Activated CD8-positive, alpha-beta memory T cell treated with anti-CD3 and anti-CD28 coated beads for 1 hour (primary cell): ENCODE measurements at places on chromosomes 2 and 18.

GRCh38 chr2:211344289-211344688 is 787.9 kb downstream of the CPS1 start:
- no peak for DNase-seq

DNA sequence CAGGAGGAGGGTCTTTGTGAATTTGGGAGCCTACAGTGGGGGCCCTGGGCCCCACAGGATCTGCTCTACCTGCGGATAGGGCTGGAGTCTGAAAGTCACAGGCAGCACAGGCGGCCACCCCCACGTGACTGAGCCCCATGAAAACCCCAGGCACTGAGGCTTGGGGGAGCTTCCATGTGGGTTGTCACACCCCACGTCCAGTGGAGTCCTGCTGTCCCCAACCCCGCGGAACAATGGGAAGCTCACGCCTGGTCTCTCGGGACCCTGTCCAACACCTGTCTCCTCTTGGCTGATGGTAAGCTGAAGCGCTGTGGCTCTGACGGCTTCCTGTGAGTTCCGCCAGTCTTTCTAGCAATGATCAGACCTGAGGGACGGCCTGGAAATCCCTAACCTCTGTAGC is 85.8 kb downstream of the PTGR3 start:
- DNase-seq, result no peak

DNA sequence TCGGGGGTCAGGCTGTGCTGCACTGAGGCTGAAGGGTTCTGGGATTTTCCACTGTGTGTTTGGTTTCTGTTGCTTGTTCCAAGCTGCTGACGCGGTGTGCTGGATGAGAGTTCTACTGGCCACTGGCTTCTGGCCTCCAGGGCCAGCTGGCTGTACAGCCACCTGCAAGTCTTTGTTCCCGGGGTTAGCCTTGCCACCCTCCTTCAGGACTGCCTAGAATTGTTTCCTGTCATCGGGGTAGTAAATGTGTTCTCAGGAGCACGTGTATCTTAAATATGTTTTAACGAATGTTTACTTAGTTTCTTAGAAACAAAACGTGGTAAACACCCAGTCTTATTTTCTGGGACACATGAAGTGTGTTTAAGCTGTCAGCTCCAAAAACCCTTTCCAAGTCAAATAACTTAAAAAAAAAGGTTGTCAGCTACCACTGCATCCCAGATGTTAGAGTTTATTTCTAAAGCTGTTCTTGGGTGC is 231.2 kb downstream of the AGAP1 start:
- DNase-seq, result no peak

DNA sequence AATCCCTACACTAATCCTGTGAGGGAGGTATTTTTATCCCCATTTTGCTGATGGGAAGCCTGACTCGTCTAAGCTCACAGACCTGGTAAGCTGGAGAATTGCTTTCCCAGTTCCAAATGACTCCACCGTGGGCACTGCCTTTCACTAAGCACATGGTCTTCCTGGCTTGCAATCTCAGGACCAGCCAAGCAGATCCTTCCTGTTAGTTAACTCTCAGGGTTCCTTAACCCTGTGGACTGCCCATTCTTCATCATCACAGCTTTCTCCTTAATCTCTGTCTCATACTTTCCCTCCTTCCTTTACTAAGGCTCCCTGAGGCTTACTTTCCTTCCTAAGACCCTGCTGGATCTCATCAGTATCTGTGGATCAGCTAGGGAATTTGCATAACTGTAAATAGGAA is 122.2 kb upstream of the ZEB2 start:
- no peak for DNase-seq

GRCh38 chr18:41266616-41267015 is 688.4 kb upstream of the PIK3C3 start:
- no peak for DNase-seq

DNA sequence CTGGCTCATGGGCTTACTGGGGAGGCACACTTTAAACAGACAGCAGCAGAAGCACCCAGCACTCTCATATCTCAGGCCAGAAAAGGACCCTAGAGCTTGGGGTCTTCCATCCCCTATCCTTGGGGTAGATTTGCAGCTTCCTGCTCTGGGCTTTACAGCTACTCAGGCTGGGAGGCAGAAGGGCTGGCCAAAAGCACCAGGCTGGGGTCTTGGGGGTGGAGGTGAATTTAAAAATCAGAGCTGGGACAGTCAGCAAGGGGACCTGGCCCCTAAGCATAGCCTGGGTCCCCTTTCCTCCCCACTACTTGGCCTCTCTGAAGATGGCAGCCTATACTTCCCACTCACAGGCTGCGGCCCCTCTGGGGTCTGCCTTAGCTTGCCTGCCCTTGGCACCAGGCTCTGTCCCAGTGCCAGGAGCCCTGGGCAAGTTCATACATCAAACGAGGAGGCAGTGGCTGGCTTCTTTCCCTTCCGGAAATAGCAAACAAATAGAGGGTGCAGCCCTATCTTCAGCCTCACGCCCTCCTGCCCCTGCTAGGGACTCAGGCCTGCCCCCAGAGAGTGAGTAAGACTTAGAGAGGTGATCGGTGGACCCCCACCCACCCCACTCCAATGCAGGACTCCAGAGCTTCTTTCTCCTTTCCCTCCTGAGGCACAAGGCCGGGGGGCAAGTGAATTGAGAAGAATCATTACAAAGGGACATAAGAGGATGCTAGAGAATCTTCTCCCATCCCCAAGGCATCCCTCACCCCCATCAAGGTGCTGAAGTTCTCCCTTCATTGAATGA is 26.0 kb upstream of the TNS1 start:
- no peak for DNase-seq

GRCh38 chr2:121377646-121378045 is 92.6 kb upstream of the TFCP2L1 start:
- no peak for DNase-seq

GRCh38 chr2:43216629-43217028 is 9.8 kb downstream of the ZFP36L2 start:
- no peak for DNase-seq

GRCh38 chr2:673615-674320 is 3.4 kb downstream of the TMEM18 start:
- no peak for DNase-seq

GRCh38 chr2:127162261-127163089 is 55.5 kb upstream of the BIN1 start:
- DNase-seq, result no peak

DNA sequence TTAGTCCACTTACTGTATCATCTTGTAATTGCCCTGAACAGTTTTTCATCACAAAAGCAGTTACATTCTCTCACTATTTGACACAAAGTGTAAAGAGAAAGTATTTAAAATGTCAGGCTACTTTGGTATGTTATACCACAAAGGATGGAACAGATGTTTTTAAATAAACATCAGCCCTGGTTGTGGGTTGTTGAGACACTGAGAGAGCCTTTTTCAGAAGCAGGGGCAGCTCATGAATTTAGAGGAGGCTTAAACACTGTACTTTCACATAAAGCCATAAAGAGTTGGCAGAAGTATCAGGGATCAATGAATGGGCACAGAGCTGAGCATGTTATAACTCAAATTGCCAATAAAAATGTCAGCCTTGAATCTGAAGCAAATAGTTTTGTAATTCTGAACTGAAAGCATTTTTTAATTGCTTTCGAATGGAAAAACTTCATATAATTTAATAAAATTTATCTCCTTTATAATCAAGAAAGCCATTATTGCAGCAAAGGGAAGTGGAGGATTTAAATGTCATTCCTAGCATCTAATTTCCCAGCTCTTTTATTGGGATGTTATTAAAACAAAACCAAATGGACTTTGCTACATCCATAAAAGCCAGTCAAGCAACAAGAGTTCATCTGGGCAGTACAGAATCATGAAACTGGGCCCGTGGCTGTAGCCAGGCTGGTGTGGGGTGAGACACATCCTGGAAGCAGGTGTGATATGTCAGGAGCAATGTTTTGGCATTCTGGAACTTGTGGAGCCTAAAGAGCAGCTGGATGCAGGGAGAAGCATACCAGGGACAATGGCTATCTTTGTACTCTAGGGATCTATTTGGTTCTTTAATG is 95.1 kb upstream of the NT5C1B start:
- DNase-seq, result no peak

DNA sequence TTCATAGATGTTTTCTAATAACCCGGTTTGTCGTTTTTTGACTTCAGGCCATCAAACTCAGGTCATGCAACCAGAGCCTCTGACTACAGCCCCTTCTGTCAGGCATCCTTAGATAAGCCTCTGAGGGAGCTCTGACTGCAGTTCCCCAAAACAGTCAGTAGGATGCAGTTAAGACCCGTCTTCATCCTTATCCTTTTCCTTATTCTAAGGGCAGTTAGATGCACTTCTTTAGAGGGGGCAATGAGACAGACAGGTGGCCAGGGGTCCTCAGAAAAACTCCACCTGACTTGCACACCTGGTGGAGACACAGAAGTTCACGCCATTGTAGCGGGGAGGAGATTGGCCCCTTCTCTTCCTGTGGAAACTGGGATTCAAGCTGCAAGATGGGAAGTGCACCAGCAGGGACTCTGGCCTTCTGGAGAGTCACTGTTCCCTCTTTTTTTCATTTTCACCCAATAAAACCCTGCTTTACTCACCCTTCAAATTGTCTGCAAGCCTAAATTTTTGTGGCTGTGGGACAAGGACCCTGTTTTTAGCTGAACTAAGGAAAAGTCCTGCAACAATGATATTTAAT is 104.8 kb upstream of the TFPI start:
- no peak for DNase-seq

GRCh38 chr2:186683341-186683740 is 10.5 kb upstream of the FAM171B start:
- no peak for DNase-seq

DNA sequence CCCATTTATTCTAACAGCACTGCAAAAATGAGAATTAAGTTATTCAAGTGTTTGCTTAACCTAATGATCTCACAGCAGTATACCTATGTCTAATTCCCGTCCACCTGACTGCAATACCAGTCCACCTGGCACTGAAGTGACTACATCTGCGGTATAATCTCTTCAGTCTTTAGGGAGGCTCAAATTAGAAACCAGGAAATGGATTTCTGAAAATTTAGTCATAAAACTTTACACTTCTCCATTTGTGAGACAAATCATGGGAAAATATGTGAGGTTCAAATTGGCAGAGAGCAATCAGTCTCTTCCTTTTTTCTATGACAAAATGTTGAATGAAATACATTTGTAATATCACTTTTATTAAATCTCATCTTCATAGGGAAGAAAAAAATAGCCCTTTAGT is 33.0 kb downstream of the FTCDNL1 start:
- DNase-seq, result no peak

DNA sequence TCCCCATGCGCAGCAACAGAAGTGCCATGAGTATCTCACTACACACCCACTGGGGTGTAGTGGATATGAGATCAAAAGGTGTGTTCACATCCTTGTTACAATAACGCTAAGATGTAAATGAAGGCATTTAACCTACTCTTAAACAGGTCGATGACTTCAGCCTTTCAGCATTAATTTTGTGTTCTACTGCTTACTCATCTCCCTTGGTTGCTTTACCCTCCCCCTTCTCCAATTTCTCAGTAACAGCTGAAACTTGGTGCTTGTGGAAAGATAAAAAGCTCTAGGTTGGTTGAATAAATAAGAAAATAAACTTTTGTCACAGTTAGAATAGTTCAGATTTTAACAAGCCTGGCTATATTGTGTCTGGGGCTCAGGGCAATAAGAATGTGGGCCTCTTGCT is 147.5 kb upstream of the SESTD1 start:
- DNase-seq, result no peak

DNA sequence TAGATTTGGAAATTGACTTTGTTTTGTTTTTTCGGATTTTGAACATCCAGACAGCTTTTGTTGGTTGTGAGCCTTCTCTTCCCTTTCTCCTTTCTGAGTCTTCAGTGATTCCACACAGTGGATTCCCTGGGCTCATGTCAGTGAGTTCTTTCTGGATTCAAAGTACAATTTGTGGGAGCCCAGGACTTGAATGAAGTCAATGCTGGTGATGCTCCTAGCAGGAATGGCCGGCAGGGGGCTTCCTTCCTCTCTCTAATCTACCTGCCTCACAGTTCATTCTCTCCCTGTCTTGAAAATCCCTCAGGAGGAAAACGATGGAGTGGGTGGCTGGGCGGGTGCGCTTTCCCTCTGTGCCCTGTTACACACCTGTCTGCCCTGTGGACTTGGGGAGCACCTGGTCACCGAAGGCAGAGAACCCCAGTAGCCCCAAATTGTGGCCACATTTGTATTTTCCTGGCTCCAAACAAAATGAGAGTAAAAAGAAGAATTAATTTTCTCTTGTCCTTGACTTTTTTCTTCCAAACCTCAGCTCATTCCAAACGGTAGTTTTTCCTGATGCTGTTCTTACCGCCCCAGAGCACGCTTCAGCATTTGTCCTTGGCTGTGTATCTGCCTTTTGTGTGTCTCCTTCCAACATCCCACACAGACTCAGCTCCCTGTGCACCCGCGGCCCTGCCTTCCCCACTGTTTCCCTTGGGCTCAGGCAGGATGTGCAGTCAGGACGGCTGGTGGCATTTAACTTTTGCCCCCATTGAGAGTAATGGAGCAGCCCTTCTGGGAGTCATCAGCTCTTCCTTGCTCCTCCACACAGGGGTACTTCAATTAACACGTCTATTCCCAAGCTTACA is 86.6 kb downstream of the MARCO start:
- no peak for DNase-seq

DNA sequence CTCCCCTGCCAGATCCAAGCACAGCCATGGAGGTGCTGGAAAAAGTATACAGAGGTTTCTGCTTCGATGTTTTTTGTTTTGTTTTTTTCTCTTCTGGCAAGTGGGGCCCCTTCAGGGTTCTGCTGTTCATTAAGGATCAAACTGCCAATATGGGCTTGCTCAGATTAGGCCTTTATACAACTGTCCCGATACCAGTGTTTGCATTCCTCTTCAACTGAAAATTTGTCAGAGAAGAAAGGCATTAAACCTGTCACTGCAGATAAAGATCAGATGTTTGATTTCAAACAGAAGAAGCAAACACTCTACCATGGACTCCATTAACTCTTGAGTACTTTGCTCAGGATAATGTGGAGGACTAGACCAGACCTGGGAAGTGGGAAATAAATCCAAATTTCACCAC is 396.0 kb upstream of the SMIM21 start:
- no peak for DNase-seq

DNA sequence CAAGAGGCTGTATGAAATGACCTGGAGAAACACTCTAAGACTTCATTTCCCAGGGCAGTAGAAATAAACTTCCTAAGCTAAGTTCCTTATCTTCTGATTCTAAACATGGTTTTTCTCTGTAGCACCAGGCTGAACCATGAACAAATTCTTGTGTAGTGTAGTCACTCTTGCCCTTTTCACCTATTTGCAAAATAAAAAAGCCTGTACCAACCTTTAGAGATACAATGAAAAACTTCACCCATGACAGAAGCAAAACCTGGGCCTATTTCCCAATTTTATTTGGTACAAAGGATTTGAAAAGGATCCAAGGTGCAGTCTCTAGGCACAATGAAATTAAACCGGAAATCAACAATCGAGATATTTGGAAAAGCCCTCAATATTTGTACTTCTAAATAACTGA is 43.6 kb downstream of the POLR1A start:
- DNase-seq, result no peak

DNA sequence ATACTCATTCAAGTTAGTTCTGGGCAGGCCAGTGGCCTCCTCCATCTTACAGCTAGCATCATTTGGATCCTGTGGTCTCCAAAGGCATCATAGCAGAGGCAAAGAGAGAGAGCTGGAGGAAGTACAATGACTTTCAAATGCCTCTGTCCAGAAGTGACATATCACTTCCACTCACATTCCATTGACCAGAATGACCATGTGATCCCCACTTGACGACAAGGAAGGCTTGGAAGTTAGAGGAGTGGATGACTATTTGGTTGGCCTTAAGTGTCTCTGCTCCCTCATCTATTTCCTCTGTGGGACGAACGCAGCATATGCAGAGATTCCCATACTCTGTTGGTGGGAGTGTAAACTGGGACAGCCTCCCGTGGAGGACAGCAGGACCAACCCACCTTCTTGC is 27.8 kb upstream of the MLPH start:
- DNase-seq, result no peak

- no peak for DNase-seq
Measured at GRCh38 chr2:209956271-209956670, 46.2 kb upstream of the RPE start.
